ENCODE measurements at places on chromosomes 16 and 17.
A peak's percentile ranks its signal among the peaks of the same experiment; 100 is the strongest.

- DNase-seq: peak; percentile 61
Measured at GRCh38 chr17:412211-413015, 59.8 kb upstream of the RPH3AL start.

DNA sequence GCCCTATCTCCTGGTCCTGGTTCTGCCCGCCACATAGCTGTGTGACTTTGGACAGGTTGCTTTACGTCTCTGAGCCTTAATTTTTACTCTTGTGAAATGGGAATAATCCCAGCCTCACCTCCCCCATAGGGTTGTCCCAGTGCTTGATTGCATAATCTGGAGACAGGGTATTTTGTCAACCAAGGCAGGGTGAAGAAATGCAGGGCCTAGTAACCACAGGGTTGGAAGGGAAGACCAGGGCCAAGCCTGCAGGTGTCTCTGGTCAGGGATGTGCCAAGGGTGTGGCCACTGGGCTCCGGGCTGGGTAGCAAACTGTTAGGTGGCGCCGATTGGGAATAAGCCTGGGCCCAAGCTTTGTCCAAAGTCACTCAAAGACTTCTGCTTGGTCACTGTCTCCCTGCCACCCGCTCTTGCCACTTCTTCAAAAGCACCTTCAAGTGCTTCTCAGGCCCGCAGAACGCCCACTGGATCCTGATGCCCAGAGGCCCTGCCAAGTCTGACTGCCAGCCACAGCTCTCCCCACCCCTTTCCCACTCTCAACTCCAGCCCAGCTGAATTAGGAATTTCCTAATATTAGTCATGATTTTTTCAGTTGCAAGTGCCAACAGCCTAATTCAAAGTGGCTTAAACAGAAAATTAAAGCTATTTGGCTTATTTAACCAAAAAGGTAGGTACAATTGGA is 20.6 kb upstream of the COL1A1 start:
- no peak for DNase-seq

GRCh38 chr16:56777482-56777881 is 47.6 kb downstream of the NUP93 start:
- no peak for DNase-seq

GRCh38 chr16:10740000-10740844 is 3.4 kb upstream of the NUBP1 start:
- no peak for DNase-seq

DNA sequence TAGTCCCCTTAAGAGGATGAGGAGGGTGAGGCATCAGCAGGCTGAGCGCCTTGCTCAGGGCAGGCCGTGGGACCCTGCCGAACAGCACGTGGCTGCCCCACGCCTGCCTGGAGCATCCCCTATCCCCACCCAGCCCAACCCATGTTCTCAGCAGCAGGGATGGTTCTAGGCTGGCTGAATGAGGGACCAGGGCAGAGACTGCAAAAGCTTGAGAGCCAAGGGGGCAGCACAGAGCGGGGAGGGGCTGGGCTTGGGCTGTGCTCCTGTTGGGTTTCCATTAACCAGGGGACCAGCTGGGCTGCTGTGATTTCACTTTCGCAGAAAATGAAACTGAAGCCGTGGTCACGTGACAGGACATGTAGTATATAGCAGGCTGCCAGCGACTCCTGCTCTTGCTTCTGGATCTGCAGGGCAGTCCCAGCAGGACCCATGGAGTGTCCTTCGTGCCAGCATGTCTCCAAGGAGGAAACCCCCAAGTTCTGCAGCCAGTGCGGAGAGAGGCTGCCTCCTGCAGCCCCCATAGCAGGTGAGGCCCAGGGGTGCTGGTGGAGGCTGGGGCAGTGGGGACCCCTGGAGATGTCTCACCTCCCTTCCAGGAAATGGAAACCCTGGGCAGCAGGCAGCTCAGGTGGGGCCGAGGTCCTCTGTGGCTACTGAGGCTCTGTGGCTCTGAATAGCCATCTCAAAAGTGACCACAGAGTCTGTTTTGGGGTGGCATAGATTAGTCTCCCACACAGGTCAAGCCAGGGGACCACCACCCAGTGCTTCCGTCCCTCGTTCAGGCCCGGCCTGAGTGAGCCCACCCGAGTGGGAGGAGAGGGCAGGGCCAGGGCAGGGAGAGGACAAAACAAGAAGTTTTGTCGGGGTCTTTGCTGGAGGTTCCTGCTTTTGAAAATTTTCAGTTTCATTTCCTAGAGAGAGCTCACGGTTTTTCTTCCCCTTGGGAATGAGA is 2.9 kb downstream of the RNF213 start:
- peak; percentile 86 for DNase-seq

DNA sequence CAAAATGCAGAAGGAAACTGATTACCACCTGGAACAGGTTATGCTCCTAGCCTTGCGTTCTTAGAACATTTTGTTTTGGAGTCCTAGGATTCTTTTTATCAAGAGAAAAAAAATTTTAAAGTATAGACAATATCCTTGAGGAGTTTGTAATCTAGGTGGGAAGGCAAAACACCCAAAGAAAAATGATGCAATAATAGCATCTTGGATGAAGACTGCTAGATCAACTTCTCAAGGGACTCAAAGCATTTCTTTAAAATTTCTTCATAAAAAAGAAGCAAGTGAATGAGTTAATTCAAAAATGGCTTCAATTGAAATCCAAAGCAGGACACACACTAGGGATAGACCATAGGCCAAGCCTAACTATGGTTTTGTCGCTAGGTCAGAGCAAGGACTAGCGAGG is 515.8 kb upstream of the ZFHX3 start:
- no peak for DNase-seq

All from stimulated activated naive CD4-positive, alpha-beta T cell treated with Interleukin-2 at 50 U/mL for 16 hours (primary cell).